ENCODE measurements at places on chromosomes 4 and X. TPM values are rescaled to one million over a fixed set of nuclear protein-coding genes. Genes with fewer than 3 reads are reported as not detected.

The TCEAL7 gene
- total RNA-seq: not detected

GRCh38 chrX:68256990-68257389 is 176.3 kb downstream of the OPHN1 start:
- H3K4me3 ChIP-seq: no peak overlapping the region
- H3K36me3 ChIP-seq: no peaks in the 10 kb centered on the region
- no peaks in the 10 kb centered on the region for H3K27me3 ChIP-seq
- DNase-seq: no peak
- no peak overlapping the region for H3K27ac ChIP-seq

The UGT2B11 gene
- not detected for total RNA-seq

DNA sequence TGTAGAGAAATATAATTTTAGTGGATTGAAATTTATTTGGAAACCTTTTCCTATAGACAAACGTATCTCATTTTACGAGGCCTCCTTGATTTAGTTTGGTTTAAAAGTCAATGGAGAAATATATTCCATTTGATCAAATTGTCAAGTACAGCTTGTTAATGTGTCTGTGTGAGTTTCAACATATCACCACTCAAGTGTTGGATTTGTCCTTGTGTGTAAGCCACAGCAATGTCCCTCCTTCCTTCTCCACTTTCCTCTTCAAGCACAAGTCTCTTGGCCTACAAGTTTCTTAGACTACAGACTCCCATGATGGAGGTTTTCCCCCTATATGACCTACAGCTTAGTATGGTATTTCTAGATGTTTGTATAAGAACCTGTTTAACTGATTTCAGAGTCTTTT is 104.7 kb downstream of the SYNPO2 start:
- H3K4me3 ChIP-seq: no peak overlapping the region
- H3K27ac ChIP-seq: no peak overlapping the region
- no peaks in the 10 kb centered on the region for H3K36me3 ChIP-seq
- peaks cover 17% of the 10 kb centered on the region for H3K27me3 ChIP-seq
- no peaks in the 10 kb centered on the region for H3K4me1 ChIP-seq

The TCEANC gene
- total RNA-seq: 2.8 TPM

DNA sequence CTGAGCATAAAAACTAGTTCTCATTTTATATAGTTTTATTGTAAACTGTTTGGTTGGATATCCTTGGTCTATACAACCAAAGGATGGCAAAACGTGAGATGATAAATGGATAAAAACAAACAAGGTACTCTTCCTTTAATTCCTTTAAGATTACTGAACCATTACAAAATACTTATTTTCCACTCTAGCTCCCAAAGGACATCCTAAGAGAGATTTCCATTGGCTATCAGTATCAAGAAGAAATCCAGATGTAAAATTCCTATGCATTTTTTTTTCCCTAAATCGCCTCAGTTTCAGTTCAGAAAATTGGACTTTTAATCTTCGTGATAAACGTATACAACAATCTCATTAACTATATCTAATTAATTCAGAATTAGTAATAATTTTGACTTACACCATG is 2.3 kb downstream of the FBXL5 start:
- peak overlapping the region; percentile 94 for H3K27ac ChIP-seq
- peaks cover 47% of the 10 kb centered on the region for H3K4me1 ChIP-seq
- no peak for DNase-seq
- peak overlapping the region; percentile 94 for H3K4me3 ChIP-seq

The AR gene
- total RNA-seq: not detected

DNA sequence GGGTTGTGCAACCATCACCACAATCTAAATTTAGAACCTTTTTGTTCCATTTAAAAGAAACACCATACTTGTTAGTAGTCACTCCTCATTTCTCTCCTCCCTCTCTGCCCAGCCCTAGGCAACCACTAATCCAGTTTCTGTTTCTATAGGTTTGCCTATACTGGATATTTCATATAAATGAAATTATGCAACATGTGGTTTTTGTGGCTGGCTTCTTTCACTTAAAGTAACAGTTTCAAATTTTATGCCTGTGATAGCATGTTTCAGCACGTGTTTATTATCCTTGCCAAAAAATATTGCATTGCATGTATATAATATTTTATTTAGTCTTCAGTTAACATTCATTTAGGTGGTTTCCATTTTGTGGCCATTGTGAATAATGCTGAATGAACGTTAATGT is 437.6 kb downstream of the IL1RAPL1 start:
- no peaks in the 10 kb centered on the region for H3K36me3 ChIP-seq
- DNase-seq: no peak
- H3K27me3 ChIP-seq: no peaks in the 10 kb centered on the region
- no peak overlapping the region for H3K4me3 ChIP-seq
- H3K4me1 ChIP-seq: no peaks in the 10 kb centered on the region
- H3K27ac ChIP-seq: no peak overlapping the region

DNA sequence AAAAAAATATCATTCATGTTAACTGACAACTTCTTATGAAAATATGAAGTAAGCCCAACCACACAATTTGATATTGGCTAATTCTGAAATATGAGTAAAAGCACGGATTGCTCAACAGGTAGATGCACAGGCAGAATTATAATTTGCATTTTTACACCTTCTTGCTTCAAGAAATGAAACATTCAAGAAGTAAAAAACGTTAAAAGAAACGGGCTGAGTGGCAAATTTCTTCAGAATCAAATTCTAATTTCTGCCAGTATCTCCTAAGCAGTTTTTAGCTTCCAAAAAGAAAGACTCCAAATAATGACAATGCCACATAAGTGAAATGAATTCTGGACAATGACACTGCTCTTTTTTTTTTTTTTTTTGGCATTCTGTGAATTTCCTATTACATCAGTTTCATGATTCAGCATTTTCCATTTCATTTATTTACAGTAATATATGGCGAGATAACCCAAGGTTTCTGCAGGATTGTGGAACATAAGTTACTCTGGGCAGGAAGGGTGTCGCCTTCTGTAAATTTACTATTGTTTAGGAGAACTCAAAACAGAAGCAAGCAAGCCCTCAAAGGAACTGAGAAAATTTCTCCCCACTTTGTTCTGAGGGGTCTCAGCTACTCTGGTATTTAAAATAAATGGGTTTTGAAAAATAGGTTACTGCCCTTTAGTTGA is 1.4 kb downstream of the SEL1L3 start:
- H3K36me3 ChIP-seq: peaks cover 7% of the 10 kb centered on the region
- peak overlapping the region; percentile 98 for H3K27ac ChIP-seq
- H3K4me3 ChIP-seq: peak overlapping the region; percentile 98
- no peaks in the 10 kb centered on the region for H3K27me3 ChIP-seq

The MTNR1A gene
- not detected for total RNA-seq

GRCh38 chr4:11537846-11538245 is 109.2 kb upstream of the HS3ST1 start:
- no peak overlapping the region for H3K27ac ChIP-seq
- H3K27me3 ChIP-seq: peaks cover 7% of the 10 kb centered on the region
- H3K36me3 ChIP-seq: no peaks in the 10 kb centered on the region
- no peaks in the 10 kb centered on the region for H3K4me1 ChIP-seq
- no peak overlapping the region for H3K4me3 ChIP-seq
- DNase-seq: no peak

The RNF150 gene
- not detected for total RNA-seq

GRCh38 chrX:24463077-24463476 is 2.0 kb upstream of the PDK3 start:
- H3K4me1 ChIP-seq: peaks cover 13% of the 10 kb centered on the region
- no peak for DNase-seq
- H3K27ac ChIP-seq: no peak overlapping the region
- no peaks in the 10 kb centered on the region for H3K36me3 ChIP-seq
- peaks cover 5% of the 10 kb centered on the region for H3K27me3 ChIP-seq
